ENCODE measurements at places on chromosomes 5 and 9. TPM values are rescaled to one million over a fixed set of nuclear protein-coding genes. Genes with fewer than 3 reads are reported as not detected.

DNA sequence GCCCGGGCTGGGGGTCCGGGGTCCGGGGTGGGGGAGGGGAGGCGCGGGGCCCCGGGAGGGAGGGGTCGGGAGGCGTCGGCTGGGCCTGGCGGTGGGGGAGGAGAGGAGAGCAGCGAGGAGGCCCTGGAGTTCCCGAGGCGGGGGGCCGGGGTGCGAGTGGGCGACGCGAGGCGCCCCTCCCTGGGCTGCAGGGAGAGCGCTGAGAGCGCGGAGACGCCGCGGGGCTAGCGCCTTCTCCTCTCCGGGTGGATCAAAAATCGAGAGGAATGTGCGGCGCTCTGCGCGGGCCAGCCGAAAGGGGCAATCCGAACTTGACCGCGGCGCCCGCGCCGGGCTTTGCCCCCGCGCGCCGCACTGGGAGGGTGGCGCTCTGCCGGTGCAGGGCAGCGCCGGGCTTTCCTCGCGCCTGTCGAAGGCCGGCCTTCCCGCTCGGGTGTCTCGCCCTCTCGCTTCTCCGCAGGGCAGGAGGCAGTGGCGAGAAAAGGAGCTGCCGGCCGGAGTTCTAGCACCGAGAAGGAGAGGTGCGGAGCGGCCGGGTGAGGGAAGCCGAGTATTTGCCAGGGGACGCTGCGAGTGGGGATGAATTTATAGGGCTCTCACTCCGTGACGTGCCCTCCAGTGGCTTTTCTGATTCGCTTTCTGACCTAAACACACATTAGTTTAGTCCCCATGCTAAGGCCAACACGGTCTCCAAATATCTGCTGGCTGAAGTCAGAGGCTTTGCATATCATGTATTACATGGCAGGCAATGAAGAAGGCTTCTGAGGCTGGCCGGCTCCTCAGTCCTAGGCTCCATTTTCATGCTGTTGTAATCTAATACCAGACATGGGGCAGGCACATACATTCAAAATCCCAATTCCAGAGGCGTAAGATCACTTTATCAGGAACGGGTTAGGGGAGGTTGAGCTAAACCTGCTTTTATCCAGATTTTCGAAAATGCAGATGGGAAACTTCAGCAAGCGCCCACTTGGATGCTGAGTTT, 503 bp upstream of the GDNF start:
- H3K4me3 ChIP-seq, result no peak overlapping the region
- peaks cover 22% of the 10 kb centered on the region for H3K4me1 ChIP-seq
- H3K36me3 ChIP-seq, result no peaks in the 10 kb centered on the region
- DNase-seq, result no peak
- H3K27me3 ChIP-seq, result peaks cover 77% of the 10 kb centered on the region

The IRX4 gene
- not detected for total RNA-seq

- DNase-seq, result no peak
- no peaks in the 10 kb centered on the region for H3K27me3 ChIP-seq
- no peak overlapping the region for H3K4me3 ChIP-seq
- no peaks in the 10 kb centered on the region for H3K4me1 ChIP-seq
These were observed 118.1 kb downstream of the DPYSL3 start for GRCh38 chr5:147391781-147392180.

DNA sequence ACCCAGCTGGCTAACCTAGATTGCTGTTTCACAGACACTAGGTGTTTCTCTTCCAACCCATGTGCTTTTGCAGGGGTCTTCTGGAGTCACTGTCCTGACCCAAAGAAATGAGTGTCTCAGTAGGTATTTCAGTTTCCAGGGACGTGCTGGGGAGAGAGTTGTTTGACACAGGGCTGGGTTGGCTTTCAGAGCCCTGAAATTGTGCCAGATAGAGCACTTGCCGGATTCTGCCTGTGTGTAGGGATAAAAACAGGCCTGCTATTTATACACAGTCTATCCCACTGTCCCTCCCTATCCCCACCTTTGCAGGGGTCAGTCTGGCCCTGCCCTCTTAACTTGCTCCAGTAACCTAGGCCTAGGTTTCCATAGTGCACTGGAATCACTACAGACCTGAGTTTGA, 957 bp upstream of the HBEGF start:
- peaks cover 21% of the 10 kb centered on the region for H3K36me3 ChIP-seq
- peaks cover 57% of the 10 kb centered on the region for H3K4me1 ChIP-seq

DNA sequence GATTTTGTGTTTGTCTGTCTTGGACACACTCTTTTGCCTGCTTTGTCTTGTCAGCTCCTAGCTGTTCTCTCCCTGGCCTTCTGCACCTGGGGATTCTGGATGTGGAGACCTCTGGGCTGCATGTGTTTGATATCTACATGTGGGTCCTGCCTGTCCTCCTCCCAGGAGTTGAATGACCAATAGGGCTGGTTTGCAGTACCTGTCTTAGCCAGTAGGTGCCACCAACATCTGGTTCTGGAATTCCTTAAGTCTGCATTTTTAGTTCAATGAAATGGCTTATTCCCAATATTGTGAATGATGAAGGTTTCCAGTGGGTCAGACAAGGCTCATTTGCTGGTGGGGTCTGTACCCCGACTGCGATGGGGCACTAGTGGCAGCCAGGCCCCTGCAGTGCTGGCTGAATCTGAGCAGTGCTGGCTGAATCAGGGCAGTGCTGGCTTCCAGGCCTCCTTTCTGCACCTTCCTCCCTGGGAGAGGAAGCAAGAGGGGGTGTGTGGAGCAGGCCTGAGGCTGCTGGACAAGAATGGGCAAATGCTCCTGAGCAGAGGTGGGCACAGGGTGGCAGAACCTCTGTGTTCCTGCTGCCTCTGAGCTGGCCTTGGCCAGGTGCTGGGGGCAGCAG, 73.3 kb downstream of the RXRA start:
- no peak overlapping the region for H3K4me3 ChIP-seq
- H3K27ac ChIP-seq, result no peak overlapping the region
- H3K4me1 ChIP-seq, result peaks cover 35% of the 10 kb centered on the region
- no peak for DNase-seq

GRCh38 chr5:134543820-134544614, 18.5 kb downstream of the JADE2 start:
- no peaks in the 10 kb centered on the region for H3K27me3 ChIP-seq
- peaks cover 36% of the 10 kb centered on the region for H3K4me1 ChIP-seq
- peak overlapping the region; percentile 97 for H3K27ac ChIP-seq
- peaks cover 56% of the 10 kb centered on the region for H3K36me3 ChIP-seq

GRCh38 chr9:112894699-112895098, 4.0 kb upstream of the SLC46A2 start:
- no peak overlapping the region for H3K4me3 ChIP-seq
- no peaks in the 10 kb centered on the region for H3K36me3 ChIP-seq
- no peak for DNase-seq
- peaks cover 52% of the 10 kb centered on the region for H3K27me3 ChIP-seq
- peaks cover 16% of the 10 kb centered on the region for H3K4me1 ChIP-seq
- no peak overlapping the region for H3K27ac ChIP-seq

DNA sequence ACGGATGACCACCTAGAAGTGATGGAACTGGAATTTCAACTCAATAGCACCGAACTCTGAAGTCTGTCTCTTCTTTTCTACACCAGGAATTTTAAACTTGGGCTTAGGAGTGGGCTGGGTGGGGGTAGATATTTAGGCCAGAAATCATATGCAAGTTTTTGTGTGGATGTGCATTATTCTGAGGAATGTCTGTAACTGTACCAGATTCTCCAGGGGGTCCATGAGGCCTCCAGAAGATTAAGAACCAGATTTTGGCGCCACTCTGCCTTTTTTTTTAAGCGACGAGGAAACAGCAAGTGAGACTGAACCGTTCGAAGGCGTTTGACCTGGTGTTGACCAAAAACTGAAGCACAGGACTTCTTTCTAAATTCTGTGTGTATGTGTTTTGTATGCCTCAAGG, 88.8 kb upstream of the TTC23L start:
- no peaks in the 10 kb centered on the region for H3K36me3 ChIP-seq
- H3K4me3 ChIP-seq, result no peak overlapping the region
- peaks cover 2% of the 10 kb centered on the region for H3K27me3 ChIP-seq

GRCh38 chr5:610744-611730, 1.1 kb upstream of the CEP72 start:
- peak overlapping the region; percentile 87 for H3K4me3 ChIP-seq
- H3K27ac ChIP-seq, result peak overlapping the region; percentile 73
- peaks cover 16% of the 10 kb centered on the region for H3K36me3 ChIP-seq
- peaks cover 4% of the 10 kb centered on the region for H3K27me3 ChIP-seq
- DNase-seq, result peak; percentile 60

DNA sequence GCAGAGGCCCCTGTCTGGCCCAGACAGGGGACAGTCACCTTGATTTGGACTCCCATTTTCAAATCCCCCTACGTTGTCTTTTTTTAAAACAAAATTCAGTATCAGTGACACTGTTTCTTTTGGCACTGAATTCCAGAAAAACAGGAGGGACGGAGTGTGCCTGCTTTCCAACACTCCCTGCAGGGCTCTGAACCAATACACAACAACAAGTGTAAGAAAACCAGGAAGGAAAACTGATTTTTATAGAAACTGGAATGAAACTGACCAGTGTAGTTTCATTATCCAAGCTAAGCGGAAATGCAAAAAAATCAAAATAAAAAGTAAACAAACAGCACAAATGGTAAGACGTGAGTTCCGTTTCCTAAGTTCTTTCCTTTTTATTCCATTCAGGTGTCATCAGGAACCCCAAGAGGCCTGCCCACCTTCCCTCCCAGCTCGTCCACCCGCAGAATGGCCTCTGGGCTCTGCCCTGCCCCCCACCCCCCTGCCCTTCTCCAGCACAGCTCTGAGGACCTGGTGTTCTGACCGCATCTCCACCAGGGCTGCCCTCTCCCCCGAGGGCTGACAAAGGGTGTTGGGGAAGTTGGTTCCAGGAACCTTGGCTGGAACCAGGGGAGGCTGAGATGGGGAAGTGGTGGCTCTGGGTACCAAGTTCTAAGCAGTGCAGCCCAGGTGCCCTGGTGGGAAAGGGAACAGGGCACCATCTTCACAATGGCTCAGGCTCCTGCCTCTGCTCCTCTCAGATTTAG, 73.6 kb downstream of the PSD2 start:
- H3K4me1 ChIP-seq, result no peaks in the 10 kb centered on the region
- H3K36me3 ChIP-seq, result no peaks in the 10 kb centered on the region
- no peak overlapping the region for H3K27ac ChIP-seq
- no peak overlapping the region for H3K4me3 ChIP-seq

The SPINK7 gene
- not detected for total RNA-seq

- no peaks in the 10 kb centered on the region for H3K36me3 ChIP-seq
- no peak overlapping the region for H3K27ac ChIP-seq
- no peaks in the 10 kb centered on the region for H3K4me1 ChIP-seq
These were observed 762.6 kb upstream of the SEMA6A start for GRCh38 chr5:117337064-117337749.

DNA sequence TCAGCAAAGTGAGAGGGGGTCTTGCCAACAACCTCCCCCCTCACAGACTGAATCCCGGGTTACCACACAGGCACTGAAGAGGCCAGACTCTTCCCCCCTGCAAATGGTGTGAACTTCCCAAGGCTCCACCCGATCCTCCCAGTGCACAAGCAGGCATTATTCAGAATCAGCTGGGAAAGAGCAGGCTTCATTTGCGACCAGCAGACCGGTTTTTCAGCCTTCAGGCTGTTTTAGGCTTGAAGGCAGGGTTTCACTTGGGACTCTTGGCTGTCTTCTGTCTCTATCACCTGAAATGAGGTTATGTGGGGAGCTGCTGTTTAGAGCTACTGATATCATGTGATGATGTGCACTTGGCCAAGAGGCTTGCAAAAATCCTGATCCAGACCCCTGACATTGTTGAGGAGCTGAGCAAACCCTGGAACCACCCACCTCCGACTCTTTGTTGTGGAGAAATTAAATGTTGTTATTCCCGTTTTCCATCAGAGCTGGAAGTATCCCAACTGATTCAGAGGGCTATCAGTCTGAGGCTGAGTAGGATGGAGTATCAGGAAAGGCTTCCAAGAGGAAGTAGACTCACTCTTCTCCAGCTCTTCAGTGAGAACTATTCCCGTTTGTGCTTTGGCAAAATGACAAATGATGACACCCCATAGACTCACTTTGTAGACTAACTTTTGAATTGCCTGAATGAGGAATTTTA, 63.3 kb upstream of the ZFR start:
- no peak overlapping the region for H3K27ac ChIP-seq
- H3K4me3 ChIP-seq, result no peak overlapping the region
- peaks cover 8% of the 10 kb centered on the region for H3K27me3 ChIP-seq
- no peak for DNase-seq
- peaks cover 15% of the 10 kb centered on the region for H3K4me1 ChIP-seq

DNA sequence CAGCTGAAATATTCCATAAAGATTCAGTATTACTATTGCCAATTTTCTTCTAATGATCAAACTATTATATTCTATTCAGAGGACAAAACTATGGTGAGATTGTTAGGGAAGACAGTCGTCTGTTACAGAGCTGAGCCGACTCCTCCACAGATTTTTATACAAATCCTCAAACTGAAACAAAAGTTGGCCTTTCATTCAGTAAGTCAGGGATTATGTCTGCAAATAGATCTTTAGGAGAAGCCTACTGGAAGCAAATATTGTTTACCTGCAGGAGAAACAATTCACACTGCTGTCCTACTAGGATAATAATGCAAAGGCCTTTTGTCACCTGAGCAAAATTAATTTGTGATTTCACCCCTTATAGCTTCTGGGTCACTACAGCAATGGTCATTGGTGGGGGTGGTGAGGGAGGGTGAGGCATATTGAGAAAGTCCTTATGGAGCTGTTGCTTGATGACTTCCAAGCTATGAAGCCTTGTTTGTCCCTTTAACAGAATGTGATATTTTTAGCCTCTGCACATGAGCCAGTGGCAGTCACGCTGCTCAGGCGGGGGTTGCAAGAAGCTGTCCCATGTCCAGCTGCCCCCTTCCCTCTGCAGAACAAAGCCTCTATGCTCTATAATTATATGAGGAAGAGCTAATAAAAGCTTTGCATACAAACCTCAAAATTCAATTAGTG, 200.5 kb upstream of the KLF9 start:
- H3K4me1 ChIP-seq, result no peaks in the 10 kb centered on the region
- H3K4me3 ChIP-seq, result no peak overlapping the region
- peaks cover 13% of the 10 kb centered on the region for H3K27me3 ChIP-seq
- no peaks in the 10 kb centered on the region for H3K36me3 ChIP-seq
- no peak overlapping the region for H3K27ac ChIP-seq
- no peak for DNase-seq

DNA sequence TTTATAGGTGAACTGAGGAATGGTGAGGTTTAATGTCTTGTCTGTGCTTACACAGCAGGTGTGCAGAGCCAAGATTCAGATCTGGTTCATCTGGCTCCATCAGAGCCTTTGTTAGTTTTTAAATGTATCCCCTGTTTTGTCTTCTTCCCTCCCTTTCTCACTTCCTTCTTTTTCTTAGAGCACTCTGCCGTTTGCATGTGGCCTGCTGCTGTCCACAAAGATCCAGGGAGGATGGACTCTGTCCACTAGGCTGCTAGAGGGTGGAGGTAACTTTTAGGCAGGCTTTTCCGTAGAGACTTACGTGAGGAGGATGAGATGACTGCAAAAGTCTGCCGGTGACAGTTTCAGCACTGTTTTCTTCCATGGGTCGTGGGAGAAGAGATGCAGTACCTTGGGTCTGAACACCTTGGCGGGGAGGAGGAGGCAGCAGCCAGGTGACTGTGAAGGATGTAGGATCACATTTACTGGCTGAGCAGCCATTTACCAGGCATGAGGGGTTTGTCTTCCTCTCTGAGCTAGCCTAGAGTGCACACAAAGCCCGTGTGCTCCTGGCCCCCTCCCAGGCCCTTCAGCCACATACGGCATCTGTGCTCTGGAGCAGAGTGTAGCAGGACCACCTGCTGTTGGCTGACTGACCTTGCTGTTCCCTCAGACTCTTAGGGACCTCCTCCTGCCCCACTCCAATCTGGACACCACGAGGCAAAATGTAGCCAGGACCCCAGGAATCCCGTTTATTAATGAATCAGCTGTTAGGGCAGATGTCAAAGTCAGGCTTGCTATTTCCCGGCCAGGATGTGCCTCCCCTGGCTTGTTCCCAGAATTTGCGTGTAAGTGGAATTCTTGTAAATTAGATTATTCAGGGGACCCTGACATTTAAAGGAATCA, 1.8 kb downstream of the NTMT1 start:
- H3K27ac ChIP-seq, result peak overlapping the region; percentile 93
- H3K4me1 ChIP-seq, result peaks cover 44% of the 10 kb centered on the region
- no peaks in the 10 kb centered on the region for H3K27me3 ChIP-seq
- H3K36me3 ChIP-seq, result peaks cover 22% of the 10 kb centered on the region
- H3K4me3 ChIP-seq, result peak overlapping the region; percentile 83
